ENCODE measurements at places on chromosomes 1 and 21. TPM values are rescaled to one million over a fixed set of nuclear protein-coding genes. Genes with fewer than 3 reads are reported as not detected.
A peak's percentile ranks its signal among the peaks of the same experiment; 100 is the strongest.

DNA sequence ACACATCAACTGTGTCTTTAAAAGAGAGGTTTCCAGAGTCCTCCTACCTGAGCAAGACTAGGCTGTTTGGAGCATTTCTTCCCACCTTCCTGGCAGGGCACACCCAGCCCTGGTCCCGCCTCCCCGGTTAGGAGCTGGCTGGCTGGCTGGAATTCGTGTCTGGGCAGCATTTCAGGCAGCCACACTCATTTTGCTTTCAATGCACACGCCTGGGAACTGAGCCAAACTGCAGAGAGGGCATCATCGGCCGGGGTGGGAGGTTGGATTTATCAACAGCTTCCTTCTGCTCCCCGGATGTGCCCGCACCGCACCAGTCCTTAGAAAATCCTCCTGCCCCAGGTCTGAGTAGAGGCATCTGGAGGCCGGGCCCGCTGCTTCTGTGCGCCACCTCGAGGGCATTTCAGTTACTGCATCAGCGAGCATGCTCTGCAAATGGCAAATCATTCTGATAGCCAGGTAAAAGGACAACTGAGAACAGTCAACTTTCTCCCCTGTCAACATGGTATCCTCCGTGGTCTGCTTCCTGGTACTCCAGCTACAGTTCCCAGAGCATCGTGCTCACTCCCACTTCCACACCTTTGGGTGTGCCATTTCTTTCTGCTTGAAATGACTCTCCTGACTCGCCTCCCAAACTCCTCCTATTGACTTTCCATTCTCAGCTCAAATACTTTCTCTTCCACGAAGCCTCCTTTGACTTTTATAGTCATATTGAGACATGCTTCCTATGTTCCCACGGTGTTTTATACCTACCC is 20.6 kb downstream of the TCEA3 start:
- DNase-seq: peak; percentile 96

DNA sequence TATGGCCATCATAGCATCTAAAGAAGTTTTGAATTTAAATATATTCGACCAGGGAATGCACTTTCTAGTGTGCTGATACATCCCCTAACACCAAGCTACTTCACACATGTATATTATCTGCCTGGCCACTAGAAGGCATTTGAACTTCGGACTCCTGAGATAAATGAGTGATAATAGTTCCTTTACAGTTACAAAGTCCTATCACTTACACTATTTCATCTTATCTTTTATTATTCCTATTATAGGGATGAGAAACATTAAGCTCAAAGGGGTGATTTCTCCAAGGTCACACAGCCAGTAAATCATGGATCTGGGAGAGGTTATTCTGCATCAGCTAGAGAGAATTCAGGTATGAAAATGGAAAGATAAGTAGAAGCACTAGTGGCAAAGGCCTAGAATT is 40.3 kb downstream of the GPATCH2 start:
- no peak for DNase-seq

GRCh38 chr21:36750576-36750959 is 51.7 kb downstream of the SIM2 start:
- no peak for DNase-seq

GRCh38 chr1:57327336-57327735 is 96.5 kb downstream of the DAB1 start:
- no peak for DNase-seq

DNA sequence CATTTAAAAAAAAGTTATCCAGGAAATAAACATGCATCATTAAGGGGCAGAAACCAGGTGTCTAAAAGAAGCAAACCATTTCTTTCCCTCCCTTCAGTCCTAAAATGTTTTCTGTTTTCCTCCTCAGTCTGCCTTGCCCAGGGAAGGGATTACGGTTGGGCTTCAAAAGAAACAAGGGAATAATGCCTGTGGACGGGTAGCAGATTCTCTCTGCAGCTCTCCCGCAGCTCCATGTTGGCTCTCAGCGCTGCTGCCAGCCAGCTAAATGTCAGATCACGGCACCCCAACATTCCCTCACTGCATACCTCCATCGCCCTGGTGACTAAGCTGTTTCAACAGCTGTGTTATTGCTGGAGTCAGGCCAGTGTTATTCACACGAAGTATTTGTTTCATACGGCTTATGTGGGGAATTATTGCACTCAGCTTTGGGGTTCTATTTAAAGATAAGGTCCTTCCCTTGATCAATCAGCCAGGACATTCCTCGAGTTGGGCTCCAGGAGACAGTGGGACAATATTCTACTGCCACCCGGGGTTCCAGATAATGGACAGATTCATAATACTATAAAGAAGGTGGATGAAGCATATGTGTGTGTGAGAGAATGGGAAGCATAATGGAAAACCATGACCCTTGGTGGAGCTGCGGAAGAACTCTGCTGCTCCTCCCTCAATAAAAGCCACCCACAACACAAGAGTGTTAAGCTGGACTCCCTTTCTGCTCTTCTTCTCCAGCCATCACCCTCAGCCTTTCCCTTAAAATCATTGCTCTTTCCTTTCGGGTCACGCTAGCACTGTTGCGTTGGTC is 58.2 kb downstream of the WLS start:
- peak; percentile 86 for DNase-seq

SERINC2 gene
- total RNA-seq: 237 TPM

DNA sequence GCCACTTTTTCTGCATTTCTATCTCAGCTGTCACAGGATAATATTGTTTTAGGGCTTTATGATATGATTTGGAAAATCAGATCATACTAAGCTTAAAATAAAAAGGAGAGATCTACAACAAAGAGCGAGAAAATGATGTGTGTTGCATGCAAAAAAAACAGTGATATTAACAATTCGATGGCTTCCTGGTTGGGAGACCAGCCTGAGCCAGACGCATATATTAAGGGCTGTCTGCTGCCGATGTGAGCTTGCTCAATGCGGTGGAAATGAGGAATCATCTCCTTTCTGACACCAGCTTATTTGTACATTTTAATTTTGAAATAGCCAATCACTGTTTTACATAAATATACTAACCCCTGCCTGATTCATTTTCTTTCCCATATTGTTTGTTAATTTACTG is 862.6 kb downstream of the USP25 start:
- no peak for DNase-seq

CELA3B gene
- not detected for total RNA-seq

DNA sequence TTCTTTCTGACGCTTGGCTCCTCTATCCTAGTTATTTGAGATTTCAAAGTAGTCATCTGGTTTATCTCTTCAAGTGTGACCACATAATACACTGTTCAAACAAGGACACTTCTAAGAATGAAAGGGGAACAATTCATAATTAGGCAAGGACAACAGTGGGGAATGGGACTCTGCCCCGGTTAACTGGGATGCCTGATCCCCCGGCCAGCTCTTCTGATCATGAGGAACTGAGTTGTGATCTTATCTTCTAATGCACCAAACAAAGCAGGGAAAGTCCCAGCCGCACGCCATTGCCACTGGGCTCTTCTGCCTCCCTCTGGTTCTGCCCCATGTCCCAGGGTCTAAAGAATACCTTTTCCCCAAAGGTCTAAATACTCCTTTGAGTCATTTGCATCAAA is 158.2 kb upstream of the IRF2BP2 start:
- peak; percentile 30 for DNase-seq

DNA sequence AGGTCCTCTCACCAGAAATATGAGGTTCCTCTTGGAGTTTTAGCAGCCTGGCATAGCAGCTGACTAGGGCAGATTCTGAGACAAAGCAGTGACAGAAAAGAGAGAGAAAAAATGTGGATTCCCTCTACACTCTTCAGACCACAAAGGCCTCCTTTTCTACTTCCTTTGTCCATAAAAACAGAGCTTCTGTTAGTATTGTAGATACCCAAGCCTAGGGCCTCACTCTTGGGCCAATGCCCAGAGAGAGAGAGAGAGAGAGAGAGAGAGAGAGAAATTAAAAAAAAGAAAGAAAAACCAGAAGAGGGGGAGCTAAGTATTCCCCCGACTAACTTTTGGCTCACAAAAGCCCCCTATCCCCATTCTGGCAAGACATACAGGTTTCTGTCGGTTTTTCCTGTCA is 2.4 kb upstream of the ZRANB2 start:
- DNase-seq: no peak

GRCh38 chr1:218294546-218294945 is 9.5 kb downstream of the RRP15 start:
- no peak for DNase-seq

GRCh38 chr1:215292932-215293331 is 210.4 kb downstream of the KCNK2 start:
- DNase-seq: no peak

GRCh38 chr1:167121375-167122120 is 27.7 kb downstream of the STYXL2 start:
- DNase-seq: peak; percentile 73

GRCh38 chr1:171919891-171920887 is 78.9 kb downstream of the DNM3 start:
- DNase-seq: no peak

DNA sequence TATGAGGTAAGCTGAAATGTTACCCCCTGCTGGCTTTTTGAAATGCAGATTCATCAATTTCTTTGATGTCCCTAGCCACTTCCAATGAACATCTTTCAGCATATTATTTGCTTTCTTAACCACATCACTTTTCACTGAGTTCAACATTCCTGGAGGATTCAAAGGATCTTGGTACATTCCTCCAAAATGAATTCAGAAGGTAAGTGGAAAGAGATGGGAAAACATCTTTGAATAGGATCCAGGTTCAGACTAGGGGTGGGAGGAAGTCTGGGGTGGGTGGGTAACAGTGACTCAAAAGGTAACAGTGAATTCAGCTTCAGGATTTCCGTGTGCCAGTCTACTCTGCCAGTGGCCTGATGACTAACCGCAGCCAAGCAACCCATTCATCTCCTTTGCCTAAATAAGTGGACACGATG is 180.7 kb downstream of the ZC3H11B start:
- no peak for DNase-seq

- peak; percentile 60 for DNase-seq
Observed at GRCh38 chr21:45974073-45975019, 7.2 kb upstream of the COL6A1 start.

RNU1-4 gene
- 1,626 TPM for total RNA-seq

PDC gene
- not detected for total RNA-seq

LCE2B gene
- total RNA-seq: not detected

DNA sequence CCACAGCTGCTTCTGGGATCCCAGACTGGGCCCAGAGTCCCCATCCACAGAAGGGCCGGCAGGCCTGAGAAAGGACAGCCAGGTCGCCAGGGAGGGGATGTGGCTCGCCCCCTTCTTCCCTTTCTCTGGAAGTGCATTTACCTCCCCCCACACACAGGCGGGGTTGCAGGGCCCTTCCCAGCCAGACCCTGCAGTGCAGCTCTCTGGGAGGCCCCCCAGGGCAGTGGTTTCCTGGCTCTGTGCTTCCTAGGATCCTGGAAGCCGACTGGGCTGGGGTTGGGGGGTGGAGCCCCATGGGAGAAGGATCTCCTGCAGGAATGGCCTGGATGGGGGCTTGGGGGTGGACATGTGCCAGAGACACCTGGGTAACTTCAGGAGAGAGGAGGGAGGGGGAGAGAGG is 4.2 kb upstream of the COL6A1 start:
- DNase-seq: peak; percentile 55

DNA sequence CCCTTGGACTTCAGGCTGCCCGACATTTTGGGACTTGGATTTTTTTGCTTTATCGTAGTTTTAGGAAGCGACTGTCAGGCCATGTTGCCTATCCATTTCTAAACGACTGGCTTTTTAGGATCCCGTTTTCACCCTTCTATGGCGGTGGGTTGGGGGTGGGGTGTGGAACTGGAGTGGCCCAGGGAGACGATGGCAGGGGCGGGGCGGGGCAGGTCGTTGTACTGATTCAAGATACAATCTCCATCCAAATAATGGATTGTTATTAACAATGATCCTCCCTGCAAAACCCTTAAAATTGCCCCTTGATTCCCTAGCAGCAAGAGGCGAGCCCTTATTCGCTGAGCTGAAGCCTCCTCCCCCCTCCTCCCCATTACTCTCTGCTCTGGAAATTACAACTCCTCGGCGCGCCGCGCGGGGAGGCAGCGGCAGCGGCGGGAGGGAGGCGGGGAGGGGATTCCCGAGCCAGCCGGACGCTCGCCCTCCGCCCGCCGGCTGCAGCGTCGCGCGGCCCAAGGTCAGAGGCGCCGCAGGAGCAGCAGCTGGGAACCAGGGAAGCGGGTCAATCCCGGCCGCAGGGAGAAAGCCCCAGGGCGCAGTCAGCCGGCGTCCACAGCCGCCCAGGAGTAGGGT is at the start of gene TRIM67:
Gene TRIM67, plus strand, starts transcription at position 392 of the 630 bp plus-strand sequence. CDS start 912 bp downstream, outside the sequence.
- DNase-seq: no peak

GRCh38 chr1:68623700-68624099 is 126.8 kb upstream of the DEPDC1 start:
- no peak for DNase-seq

CD52 gene
- total RNA-seq: 9.8 TPM

- no peak for DNase-seq
Observed at GRCh38 chr1:114462341-114462740, 48.7 kb downstream of the TRIM33 start.

HES5 gene
- total RNA-seq: 0.57 TPM

SPRR5 gene
- not detected for total RNA-seq

DNA sequence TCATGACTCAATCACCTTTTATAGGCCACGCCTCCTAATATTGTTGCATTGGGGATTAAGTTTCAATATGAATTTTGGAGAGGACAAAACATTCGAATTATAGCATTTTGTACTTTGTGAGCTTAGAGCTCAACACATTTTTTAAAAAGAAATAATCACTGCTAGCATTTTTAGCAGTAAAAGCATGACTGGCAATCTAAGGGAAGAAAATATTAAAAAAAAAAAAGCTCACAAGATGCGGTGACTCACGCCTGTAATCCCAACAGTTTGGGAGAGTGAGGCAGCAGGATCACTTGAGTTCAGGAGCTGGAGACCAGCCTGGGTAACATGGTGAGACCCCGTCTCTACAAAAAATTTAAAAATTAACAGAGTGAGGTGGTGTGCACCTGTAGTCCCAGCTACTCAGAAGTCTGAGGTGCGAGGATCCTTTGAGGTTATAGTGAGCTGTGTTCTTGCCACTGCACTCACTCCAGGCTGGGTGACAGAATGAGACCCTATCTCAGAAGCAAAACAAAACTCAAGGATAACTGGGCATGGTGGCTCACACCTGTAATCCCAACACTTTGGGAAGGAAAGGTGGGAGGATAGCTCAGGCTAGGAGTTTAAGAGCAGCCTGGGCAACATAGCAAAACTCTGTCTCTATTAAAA is 28.8 kb upstream of the DIPK1A start:
- no peak for DNase-seq

POMGNT1 gene
- total RNA-seq: 99.6 TPM

GRCh38 chr1:33424610-33425009 is 6.3 kb downstream of the PHC2 start:
- no peak for DNase-seq

DNA sequence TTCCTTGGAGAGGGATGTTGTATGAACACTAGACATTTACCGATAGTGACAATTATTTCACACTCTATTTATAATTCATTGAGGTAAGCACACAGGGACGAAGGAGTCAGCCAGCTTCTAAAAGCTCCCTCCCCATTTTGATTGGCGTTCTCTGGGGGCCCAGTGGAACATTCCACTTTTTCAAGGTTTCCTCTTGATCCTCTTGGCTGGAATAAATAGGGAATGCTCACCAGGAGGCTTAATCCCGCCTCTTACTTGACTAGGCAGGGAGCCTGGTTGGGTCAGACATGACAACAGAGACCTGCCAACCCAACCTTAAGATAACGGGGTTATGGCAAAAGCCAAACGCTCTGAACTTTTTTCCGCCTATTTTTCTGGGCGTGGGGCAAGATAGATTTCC is 974 bp downstream of the ACTN2 start:
- DNase-seq: no peak

NOTCH2NLA gene
- 50.7 TPM for total RNA-seq

RGS13 gene
- total RNA-seq: 0.62 TPM
